BJ (cell line): ENCODE measurements at places on chromosomes 12 and 14.

- no peak for DNase-seq
Measured at GRCh38 chr12:53219956-53220693, 11.9 kb downstream of the RARG start.

- DNase-seq = peak; percentile 85
Measured at GRCh38 chr12:15278816-15279658, 43.3 kb upstream of the PTPRO start.

DNA sequence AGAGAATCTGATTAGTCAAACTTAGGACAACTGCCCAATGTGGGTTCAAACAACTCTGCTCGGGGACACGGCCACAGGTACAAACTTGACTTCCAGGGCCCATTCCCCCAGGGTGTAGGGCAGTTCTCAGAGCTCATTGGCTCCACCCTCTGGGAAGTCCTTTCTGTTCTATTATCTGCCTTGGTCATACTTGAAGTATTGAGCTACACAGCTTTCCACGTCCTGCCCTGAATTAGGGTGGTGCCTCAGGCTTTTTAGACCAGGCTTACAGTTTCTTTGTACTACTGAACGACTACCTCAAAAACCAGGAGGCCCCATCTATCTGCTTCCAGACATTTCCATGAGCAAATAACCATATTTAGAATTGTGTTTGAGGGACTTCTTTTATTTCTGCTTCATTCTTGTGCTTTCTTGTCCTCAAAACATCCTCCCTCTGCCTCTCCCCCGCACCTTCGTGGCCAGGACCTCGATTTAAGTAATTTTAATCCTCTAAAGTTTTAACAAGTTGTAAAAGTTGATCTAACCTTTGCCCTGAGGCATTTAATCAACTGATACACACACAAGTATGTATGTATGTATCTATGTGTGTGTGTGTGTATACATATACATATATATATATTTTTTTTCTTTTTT is 281.7 kb upstream of the AMIGO2 start:
- no peak for DNase-seq

- DNase-seq = no peak
Measured at GRCh38 chr12:132904718-132905328, 17.4 kb upstream of the CHFR start.

GRCh38 chr12:58097741-58098140 is 156.4 kb downstream of the ATP23 start:
- DNase-seq = no peak

- DNase-seq = no peak
Measured at GRCh38 chr14:61219673-61220072, 61.5 kb downstream of the TMEM30B start.

GRCh38 chr12:3133405-3133783 is 56.2 kb downstream of the TSPAN9 start:
- DNase-seq = no peak

DNA sequence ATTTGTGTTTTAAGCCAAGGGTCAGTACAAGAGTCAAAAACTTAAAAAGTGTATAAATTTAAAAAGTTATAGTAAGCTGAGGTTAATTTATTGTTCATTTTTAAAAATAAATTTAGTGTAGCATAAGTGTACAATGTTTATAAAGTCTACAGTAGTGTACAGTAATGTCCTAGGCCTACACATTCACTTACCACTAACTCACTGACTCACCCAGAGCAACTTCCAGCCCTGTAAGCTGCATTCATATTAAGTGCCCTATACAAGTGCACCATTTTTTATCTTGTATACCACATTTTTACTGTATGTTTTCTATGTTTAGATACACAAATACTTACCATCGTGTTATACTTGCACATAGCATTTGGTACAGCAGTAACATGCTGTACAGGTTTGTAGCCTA is 37.7 kb downstream of the GPR137C start:
- no peak for DNase-seq

DNA sequence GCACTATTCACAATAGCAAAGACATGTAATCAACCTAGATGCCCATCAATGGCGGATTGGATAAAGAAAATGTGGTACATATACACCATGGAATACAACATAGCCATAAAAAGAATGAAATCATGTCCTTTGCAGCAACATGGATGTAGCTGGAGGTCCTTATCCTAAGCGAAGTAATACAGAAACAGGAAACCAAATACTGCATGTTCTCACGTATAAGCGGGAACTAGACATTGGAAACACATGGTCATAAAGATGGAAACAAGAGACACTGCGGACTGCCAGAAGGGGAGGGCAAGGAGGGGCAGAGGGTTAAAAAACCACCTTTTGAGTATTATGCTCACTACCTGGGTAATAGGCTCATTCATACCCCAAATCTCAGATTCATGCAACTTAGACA is 234.1 kb upstream of the PLXNC1 start:
- DNase-seq = peak; percentile 22

DNA sequence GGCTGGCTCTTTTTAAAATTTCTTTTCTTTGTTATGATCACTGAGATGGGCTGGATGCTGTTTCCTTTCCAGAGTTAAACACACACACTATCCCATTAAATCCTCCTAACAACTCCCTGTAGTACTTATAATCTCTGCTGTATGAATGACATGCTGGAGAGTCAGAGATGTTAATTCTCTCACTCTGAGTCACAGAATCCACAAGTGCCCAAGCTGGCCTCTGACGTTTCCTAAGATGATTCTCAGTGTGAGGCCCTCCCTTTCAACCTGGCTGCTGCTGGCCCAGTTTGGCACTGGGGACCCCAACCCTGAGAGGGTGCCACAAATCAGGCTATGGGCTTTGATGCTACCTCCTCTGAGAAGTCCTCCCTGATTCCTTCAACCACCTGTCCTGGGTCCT is 5.4 kb downstream of the NOS1 start:
- no peak for DNase-seq

DNA sequence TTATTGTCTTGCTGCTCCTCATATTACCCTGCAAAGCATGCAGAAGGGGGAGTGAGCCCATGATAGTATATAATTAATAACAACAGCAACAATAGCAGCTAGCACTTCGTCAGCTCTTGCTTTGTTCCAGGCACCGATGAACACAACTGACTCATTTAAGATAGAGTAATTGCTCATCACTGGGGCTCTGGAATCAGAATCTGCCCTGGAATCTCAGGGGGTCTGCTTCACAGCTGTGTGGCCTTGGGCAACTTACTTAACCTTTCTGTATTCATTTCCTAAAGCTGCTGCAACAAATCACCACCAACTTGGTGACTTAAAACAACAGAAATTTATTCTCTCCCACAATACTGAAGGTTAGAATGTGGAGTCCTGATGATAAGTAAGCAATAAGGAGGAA is 55.0 kb upstream of the PSMC1 start:
- DNase-seq = no peak

GRCh38 chr12:57892232-57892972 is 45.9 kb upstream of the CTDSP2 start:
- DNase-seq = no peak

GRCh38 chr12:67471810-67472209 is 176.7 kb upstream of the DYRK2 start:
- DNase-seq = no peak

DNA sequence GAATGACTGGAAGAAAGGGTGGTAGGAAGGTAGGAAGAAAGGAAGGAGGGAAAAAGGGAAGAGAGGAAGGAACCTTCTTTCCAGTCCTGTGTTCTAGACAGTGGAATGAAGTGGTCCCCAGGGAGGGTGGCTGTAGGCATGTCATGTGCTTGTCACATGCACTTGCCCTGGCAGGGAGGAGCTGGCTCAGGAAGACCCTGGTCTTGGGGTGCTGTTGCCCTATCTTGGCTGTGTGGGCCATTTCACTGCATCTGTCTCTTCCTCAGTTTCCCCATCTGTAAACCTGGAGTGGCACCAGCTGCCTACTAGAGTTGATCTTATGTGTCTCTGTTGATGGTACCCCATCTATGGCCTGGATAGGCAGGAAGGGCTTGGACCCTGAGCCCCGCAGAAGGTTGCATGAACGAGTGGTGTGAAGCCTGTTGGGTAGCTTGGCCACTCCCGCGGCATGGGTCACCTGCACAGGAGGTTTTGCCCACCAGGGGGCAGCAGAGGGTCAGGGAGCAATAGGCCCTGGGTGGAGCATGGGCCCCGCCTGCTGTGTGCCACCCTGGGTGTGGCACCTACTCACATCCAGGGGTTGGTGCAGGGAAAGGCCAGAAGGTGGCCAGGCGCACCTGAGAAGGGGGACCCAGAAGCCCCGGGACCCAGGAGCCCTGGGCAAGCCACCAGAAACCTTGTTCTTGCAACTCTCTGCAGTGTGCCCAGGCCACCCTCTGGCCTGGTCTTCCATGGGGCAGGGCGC is 25.1 kb downstream of the MEG3 start:
- DNase-seq = no peak

DNA sequence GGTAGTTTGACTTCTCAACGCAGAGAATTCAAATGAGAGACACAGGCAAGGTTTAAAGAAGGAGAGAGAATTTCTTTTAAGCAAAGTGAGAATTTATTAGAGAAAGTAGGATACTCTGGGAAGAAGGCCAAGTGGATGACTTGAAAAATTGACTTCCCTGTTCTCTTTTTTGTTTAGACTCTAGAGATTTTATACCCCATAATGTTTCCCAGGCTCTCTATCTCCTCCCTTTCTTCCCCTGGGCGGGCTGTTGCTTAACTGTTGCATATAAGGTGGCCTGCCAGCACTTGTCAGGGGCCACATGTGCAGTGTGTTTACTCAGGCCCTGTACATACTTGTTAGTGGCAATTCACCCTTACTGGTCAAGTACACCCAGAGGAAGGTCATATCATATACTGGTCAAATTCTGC is 403.7 kb downstream of the SLC6A15 start:
- no peak for DNase-seq

- DNase-seq = no peak
Measured at GRCh38 chr14:78345131-78345744, 175.1 kb downstream of the NRXN3 start.

DNA sequence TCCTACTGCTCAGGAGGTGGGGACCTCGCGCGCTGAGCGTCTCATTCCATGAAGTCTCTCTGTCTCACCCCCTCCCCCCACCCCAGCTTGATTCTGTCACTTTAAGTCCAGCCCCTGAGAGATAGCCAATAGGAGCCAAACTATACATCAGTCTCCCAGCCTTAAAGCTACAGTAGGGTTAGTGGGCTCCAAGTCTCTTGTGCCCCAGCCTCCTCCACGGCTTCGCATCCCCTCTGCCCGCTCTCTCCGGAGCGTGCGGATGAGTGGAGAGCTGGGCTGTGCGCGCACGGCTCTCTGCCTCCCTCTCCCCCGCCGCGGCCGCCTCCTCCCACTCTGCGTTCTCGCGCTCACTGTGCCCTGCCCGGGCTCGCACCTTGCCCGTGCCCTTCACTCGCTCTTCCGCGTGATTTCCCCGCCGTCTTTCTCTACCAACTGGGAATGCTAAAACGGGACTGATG is at the start of gene ESRRB:
Gene ESRRB, plus strand, starts transcription at position 191 of the 458 bp plus-strand sequence. Its CDS starts 265 bp downstream, at position 456.
- no peak for DNase-seq

DNA sequence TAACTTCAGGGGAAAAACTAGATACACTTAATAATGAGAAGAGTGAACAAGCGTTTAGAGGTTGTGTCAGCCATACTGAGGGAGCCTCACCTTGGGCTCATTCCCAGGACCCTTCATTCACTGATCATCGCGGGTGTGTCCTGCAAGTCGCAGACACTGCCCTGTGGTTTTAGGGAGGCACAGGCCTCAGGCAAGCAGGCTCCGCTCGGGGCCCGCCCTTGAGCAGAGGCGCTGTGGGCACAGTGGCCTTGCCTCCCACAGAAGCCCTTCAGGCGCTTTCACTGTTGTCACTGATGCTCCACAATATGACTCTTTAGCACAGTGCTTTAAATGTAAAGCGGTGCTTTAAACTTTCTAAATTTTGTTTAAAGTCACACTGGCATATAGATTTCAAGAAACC is 67.4 kb downstream of the DDX51 start:
- DNase-seq = no peak

GRCh38 chr14:39432619-39433451 is 602 bp upstream of the FBXO33 start:
- peak; percentile 37 for DNase-seq

DNA sequence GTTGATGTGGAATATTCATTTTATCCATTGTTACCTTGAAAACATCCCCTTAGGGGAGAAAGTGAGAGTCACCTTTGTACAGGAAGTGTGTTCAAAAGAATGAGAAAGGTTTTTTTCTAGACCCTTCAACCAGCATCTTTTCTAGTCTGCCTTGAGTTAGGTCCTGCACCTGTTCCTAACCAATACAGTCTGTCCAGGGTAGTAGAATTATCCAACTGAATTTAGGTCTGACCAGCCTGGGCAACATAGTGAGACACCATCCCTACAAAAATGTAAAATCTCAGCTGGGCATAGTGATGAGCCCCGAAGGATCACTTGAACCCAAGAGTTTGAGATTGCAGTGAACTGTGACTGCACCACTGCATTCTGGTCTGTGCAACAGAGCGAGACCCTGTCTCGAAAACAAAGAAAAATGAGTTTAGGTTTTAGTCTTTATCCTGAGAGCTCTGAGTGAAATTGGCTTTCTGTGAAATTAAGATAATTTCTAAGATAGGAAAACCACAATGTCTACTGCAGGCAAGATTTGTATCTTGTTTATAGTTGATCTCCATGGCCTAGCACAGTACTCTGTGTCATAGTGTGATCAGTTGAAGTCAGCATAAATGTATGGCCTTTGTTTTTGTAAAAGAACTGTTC is 25.2 kb downstream of the ARHGAP5 start:
- DNase-seq = no peak

- no peak for DNase-seq
Measured at GRCh38 chr14:54003064-54003463, 46.4 kb upstream of the BMP4 start.

DNA sequence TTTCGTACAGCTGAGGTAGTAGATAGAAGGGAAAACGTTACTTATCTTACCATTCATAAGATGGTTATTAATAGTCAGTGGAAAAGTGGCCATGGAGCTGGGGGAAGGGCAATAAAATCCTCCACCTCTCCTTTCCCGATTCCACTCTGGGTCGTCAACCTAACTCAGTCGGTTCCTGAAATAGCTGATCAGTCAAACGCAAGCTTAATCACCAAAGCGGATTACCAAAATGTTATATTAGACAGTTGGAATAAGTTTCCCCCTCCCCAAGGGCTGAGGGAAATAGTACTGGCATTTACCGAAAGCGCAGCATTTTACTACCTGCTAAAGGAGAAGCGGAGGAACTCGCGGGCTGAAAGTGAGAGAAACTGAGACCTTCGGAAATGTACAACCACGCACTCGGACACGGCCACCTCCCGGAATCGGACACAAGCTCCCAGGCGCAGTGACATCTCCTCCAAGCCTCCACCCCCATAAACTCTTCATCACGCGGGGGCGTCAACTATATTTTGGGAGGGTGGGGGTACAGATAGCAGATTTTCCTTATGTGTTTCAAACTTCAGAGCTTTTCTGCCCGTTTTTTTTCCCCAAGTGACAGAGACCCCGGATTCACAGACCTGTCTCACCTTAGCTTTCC is 1.2 kb downstream of the PPM1H start:
- no peak for DNase-seq

GRCh38 chr14:54312166-54312801 is 84.5 kb upstream of the CDKN3 start:
- peak; percentile 78 for DNase-seq

GRCh38 chr14:28719130-28719529 is 47.5 kb upstream of the FOXG1 start:
- DNase-seq = no peak
